NCI-H460 (cell line): ENCODE measurements at places on chromosomes 2 and 18.

DNA sequence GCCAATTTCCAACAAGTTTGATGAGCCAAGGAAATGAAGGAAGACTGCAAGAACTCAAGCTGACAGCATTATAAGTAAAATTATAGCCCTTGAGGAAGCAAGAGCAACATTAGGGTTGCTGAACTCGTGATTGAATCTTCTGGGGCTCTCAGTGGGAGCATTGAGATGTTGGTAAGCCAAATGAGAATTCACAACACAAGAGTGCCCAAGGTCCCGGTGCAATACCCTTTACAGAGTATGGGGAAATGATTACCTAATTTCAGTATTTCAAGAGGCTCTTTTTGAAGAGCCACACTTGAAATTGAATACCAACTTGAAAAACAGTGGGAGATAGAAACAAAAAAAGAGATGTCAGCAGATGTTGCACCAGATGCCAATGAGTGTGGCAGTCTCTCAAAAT, 554.5 kb downstream of the STK39 start:
- no peak for DNase-seq

GRCh38 chr2:163884416-163884815, 148.6 kb upstream of the FIGN start:
- DNase-seq, result no peak

DNA sequence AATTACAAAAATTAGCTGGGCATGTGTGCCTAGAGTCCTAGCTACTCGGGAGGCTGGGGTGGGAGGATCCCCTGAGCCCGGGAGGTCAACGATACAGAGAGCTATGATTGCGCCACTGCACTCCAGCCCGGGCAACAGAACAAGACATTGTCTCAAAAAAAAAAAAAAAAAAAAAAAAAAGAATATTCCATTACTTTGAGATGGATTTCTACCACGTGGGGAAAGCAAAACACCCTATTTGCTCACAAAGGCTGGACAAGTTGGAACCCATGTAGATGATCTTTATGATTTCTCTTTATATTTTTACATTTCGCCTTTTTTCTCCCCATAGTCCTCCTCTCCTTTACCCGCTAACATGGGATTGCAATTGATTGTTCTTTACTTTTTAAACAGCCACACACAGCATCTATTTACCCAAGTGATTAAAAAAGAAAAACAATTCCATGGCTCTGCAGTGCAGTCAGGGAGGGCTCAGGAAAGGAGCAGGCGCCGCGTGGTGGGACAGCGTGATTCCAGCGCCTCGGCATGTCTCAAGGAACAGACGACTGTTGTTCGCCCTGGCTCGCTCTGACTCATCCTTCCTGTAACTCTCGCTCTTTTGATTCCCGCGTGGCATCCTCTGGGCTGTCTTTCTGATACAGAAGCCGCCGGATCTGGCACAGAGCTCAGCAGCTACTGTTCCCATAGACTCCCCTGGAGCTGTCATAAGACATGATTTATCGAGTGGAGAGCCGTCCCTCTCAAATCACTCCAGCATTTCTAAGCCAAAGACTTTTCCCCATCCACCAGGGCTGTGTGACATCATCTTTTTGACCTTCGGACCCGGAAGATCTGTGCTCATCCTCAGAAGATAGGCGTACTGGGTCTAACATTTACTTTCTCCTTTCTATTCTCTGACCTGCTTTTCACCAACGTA, 230.4 kb upstream of the AGAP1 start:
- peak; percentile 95 for DNase-seq

- DNase-seq, result no peak
These were observed 313.4 kb upstream of the ID2 start for GRCh38 chr2:8368463-8368862.

DNA sequence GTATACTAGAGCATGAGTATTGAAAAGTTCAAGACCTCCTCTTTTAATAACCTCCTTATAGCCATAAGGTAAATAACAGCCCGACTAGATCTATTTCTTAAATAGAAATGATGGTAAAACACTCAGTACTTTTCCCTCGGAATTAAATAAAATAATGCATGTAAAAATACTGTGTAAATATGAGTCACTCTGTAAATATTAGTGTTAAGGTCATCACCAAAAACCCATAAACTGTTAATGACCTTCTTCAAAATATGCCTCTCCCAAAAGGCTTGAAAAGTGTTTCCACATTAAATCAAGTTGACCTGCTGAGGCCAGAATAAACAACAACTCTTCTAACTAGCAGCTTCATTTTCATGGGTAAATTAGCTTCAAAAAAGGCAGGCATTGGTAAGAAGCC, 25.3 kb upstream of the BZW1 start:
- DNase-seq, result peak; percentile 88

DNA sequence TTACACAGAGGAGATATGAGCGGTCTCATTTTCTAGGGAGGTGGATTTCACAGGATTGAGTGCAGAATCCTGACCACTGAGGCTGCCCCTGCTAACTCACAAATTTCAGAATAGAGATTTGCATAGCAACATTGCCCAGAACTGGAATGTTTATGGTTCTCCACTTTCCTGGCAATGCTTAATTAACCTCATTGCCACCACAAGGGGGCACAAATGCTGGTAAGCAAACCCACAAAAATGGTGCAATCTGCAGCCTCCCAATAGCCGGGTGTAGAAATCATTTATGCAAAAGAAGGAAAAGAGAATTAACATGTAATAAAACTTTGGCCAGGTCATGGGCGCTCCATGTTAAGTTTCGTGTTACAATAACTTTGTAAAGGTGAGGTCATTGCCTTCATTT, 112.4 kb downstream of the CYRIA start:
- peak; percentile 20 for DNase-seq

GRCh38 chr18:45462179-45462578, 153.1 kb upstream of the SLC14A2 start:
- DNase-seq, result no peak

DNA sequence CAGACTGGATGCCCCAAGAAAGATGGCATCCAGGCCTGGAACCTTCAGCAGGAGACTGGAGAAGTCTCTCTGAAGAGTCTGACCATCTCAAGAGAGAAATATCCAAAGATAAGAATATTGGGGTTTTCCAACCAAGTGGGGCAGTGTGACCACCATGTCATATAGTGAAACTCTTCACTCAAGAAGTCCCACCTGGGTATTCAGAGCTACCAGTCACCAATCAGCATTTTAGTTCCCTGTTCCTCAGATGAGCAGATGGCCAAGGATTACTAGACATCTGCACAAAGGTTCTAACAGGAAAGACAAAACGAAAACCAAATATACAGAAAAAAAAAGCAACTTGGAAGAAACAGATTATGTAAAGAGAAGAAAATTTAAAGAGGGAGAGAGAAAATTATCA, 38.5 kb upstream of the CXCR4 start:
- no peak for DNase-seq
